Endothelial cell (in vitro differentiated cells): ENCODE measurements at places on chromosomes 2 and 18.
A peak's percentile ranks its signal among the peaks of the same experiment; 100 is the strongest.

DNA sequence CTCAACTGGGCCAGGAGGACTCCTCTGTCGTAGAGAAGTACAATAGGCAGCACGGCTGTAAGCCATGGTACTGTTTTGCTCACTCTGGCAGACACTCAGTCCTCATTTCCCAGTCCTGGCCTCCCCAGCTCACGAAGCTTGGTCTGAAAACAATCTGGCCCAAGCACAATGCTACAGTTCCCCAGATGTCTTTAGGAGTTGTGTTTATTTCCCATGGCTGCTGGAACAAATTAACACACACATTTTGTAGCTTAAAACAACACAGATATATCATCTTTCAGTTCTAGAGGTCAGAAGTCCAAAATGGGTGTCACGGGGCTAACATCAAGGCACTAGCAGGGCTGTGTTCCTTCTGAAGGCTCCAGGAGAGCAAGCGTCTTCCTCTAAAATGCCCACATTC is 13.0 kb downstream of the FABP1 start:
- no peak for DNase-seq
- H3K27me3 ChIP-seq, result peaks cover 4% of the 10 kb centered on the region
- no peak overlapping the region for H3K4me3 ChIP-seq
- no peak overlapping the region for H3K27ac ChIP-seq
- no peaks in the 10 kb centered on the region for H3K4me1 ChIP-seq

- H3K27ac ChIP-seq, result no peak overlapping the region
- peaks cover 10% of the 10 kb centered on the region for H3K4me1 ChIP-seq
- H3K4me3 ChIP-seq, result no peak overlapping the region
- no peak for DNase-seq
- H3K36me3 ChIP-seq, result no peaks in the 10 kb centered on the region
These were observed 237.5 kb downstream of the NOL4 start for GRCh38 chr18:33987206-33987605.

- peaks cover 3% of the 10 kb centered on the region for H3K36me3 ChIP-seq
- H3K4me3 ChIP-seq, result no peak overlapping the region
- peaks cover 4% of the 10 kb centered on the region for H3K27me3 ChIP-seq
- H3K4me1 ChIP-seq, result peaks cover 49% of the 10 kb centered on the region
- no peak for DNase-seq
These were observed 62.6 kb downstream of the STPG4 start for GRCh38 chr2:47092465-47092864.

GRCh38 chr2:29894822-29895614 is 26.4 kb downstream of the ALK start:
- no peak overlapping the region for H3K4me3 ChIP-seq
- H3K27me3 ChIP-seq, result no peaks in the 10 kb centered on the region
- H3K27ac ChIP-seq, result no peak overlapping the region
- no peaks in the 10 kb centered on the region for H3K4me1 ChIP-seq

GRCh38 chr2:201180010-201180409 is 2.9 kb upstream of the CASP10 start:
- no peak overlapping the region for H3K27ac ChIP-seq
- no peak for DNase-seq
- H3K4me1 ChIP-seq, result peaks cover 14% of the 10 kb centered on the region
- peaks cover 18% of the 10 kb centered on the region for H3K36me3 ChIP-seq
- H3K27me3 ChIP-seq, result peaks cover 10% of the 10 kb centered on the region

- no peak for DNase-seq
- no peak overlapping the region for H3K4me3 ChIP-seq
- H3K27ac ChIP-seq, result no peak overlapping the region
- peaks cover 4% of the 10 kb centered on the region for H3K4me1 ChIP-seq
- H3K36me3 ChIP-seq, result peaks cover 15% of the 10 kb centered on the region
These were observed 64.8 kb downstream of the ARMC9 start for GRCh38 chr2:231263118-231263831.

DNA sequence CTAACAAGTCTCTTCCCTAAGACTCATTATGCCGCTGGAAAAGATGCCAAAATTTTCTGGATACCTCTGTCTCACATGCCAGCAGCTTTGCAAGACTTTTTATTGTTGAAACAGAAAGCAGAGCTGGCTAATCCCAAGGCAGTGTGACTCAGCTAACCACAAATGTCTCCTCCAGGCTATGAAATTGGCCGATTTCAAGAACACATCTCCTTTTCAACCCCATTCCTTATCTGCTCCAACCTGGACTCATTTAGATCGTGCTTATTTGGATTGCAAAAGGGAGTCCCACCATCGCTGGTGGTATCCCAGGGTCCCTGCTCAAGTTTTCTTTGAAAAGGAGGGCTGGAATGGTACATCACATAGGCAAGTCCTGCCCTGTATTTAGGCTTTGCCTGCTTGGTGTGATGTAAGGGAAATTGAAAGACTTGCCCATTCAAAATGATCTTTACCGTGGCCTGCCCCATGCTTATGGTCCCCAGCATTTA is 26.3 kb downstream of the DHRS9 start:
- H3K36me3 ChIP-seq, result no peaks in the 10 kb centered on the region
- H3K4me3 ChIP-seq, result no peak overlapping the region
- peaks cover 4% of the 10 kb centered on the region for H3K27me3 ChIP-seq
- peaks cover 3% of the 10 kb centered on the region for H3K4me1 ChIP-seq
- H3K27ac ChIP-seq, result no peak overlapping the region

DNA sequence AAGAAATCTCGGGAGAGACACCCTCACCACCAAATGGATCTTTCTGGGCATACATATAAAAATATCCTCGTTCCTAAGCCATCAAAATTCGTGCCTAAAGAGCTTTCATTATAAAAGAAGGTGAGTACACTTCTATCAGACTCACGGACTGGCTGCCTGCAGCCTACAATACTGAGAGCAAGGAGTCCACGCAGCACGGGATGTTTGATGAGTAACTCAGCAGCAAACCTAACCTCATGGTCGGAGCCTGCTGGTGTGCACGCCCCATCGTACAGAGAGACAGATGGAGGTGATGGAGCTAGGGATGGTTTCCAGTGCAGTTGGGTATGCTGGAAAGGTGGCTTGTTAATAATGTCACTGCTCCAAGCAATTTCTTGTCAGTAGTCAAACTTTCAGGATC is 256.2 kb downstream of the FIGN start:
- no peaks in the 10 kb centered on the region for H3K27me3 ChIP-seq
- H3K36me3 ChIP-seq, result no peaks in the 10 kb centered on the region
- H3K4me1 ChIP-seq, result peaks cover 11% of the 10 kb centered on the region
- no peak overlapping the region for H3K4me3 ChIP-seq

- no peak overlapping the region for H3K27ac ChIP-seq
- no peak overlapping the region for H3K4me3 ChIP-seq
- H3K4me1 ChIP-seq, result no peaks in the 10 kb centered on the region
- no peaks in the 10 kb centered on the region for H3K36me3 ChIP-seq
- peaks cover 3% of the 10 kb centered on the region for H3K27me3 ChIP-seq
- DNase-seq, result no peak
These were observed 124.2 kb upstream of the CCDC68 start for GRCh38 chr18:55083461-55083860.

DNA sequence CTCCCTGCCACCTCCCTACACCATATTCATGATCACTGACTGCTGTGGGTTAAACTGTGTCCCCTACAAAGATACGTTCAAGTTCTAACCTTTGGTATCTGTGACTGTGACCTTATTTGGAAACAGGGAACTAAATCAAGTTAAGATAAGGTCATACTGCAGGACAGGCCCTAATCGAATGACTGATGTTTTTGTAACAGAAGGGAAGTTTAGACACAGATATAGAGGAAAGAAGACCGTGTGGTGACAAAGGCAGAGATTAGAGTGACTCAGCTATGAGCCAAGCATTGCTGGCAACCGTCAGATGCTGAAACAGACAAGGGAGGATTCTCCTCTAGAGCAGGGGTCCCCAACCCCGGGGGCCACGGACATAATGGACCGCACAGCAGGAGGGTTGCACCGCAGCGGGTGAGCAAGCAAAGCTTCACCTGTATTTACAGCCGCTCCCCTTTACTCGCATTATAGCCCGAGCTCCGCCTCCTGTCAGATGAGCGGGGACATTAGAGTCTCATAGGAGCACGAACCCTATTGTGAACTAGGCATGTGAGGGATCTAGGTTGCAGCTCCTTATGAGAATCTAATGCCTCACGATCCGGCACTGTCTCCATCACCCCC is 28.9 kb upstream of the RNF152 start:
- H3K4me1 ChIP-seq, result no peaks in the 10 kb centered on the region
- no peak overlapping the region for H3K4me3 ChIP-seq
- no peak overlapping the region for H3K27ac ChIP-seq
- H3K27me3 ChIP-seq, result no peaks in the 10 kb centered on the region
- no peaks in the 10 kb centered on the region for H3K36me3 ChIP-seq
- DNase-seq, result no peak

GRCh38 chr2:118274841-118275510 is 186.7 kb downstream of the INSIG2 start:
- no peak for DNase-seq
- no peak overlapping the region for H3K27ac ChIP-seq
- no peaks in the 10 kb centered on the region for H3K27me3 ChIP-seq

DNA sequence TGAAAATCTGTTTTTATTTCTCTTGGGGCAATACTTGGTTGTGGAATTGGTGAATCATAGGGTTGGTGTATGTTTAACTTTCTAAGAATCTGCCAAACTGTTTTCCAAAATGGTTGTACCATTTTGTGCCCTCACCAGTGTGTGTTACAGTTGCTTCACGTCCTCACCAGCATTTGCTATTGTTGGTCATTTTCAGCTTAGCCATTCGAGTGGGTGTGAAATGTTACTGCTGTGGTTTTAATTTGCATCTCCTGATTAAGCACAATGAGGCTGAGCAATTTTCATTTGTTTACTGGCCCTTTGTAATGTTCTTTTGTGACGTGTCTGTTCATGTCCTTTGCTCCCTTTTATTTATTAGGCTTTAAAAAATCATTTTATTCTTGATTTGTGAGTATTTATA is 49.7 kb downstream of the FOSL2 start:
- H3K27ac ChIP-seq, result no peak overlapping the region
- no peaks in the 10 kb centered on the region for H3K36me3 ChIP-seq
- no peaks in the 10 kb centered on the region for H3K4me1 ChIP-seq
- H3K4me3 ChIP-seq, result no peak overlapping the region

DNA sequence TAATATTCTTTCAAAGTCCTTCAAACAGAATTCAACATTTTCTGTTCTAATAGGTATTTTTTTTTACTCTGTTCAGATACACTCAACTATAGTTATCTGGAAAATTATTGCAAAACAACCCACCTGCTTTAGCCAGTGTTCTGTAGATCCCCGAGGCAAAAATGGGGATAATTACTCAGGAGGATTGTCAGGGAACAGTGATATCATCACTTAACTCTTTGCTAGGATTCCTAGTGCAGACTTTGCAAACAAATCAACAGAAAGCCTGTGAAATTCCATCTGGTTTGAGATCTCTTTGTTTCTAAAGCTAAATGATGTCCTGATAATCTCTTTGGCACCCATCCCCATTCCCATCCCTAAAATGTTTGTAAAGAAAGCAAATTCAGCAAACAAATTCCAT is 413.6 kb upstream of the MEIS1 start:
- H3K4me3 ChIP-seq, result no peak overlapping the region
- no peak overlapping the region for H3K27ac ChIP-seq
- H3K4me1 ChIP-seq, result peaks cover 2% of the 10 kb centered on the region
- no peaks in the 10 kb centered on the region for H3K27me3 ChIP-seq

DNA sequence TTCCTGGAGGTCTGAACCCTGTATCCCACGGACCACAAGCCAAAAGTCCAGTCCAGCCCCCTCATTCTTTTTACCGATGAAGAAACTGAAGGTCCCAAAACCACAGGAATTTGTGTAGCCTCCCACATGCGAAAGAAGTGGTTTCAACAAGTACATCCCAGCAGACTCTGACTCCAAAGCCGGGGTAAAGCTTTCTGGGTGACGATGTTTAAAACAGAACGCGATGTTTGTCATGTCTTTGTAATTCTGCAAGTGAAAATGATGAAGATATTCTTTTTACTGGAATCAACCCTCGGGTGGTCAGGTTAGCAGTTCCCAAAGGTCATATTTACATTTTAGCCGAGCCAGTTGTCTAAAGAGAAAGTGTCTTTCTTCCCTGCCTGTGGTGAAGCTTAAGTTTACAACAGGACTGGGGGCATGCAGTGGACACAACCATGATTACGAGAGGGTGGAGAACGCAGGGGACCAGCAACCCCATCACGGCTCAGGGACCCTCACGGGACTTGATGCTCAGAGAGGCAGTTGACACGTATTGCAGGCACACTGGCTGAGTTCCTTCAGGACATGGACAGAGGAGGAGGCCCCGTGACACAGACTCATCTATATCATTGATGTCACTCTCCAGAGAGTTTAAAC is 17.8 kb upstream of the TMEM131 start:
- H3K4me1 ChIP-seq, result no peaks in the 10 kb centered on the region
- no peaks in the 10 kb centered on the region for H3K36me3 ChIP-seq
- H3K27me3 ChIP-seq, result no peaks in the 10 kb centered on the region
- DNase-seq, result no peak

DNA sequence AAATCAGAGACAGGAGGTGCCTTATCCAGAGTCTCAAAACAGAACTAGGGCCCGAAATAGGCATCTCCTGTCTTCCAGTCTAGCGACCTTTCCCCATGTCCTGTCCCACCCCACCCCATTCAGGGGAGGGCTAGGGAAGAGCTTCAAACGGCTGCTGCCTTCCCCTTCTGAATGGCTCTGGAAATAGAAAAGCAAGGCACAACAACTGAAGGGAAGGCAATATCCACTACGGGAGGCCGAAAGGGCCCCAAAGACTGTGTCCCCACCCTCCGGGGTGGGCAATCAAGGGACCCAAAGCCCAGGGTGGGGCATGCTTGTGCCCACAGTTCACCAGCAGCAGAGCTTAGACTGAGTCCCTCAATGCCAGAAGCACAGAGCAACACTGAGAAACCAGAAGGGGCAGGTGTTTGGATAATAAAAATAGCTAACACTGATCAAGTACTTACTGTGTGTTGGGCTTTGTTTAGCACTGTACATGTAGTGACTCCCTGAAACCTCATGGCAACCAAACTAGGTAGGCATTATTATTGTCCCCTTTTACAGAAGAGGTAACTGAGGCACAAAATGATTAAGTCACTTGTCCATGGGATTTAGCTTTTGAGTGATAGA is 38.5 kb downstream of the CYRIA start:
- DNase-seq, result no peak
- peaks cover 10% of the 10 kb centered on the region for H3K27me3 ChIP-seq
- H3K4me1 ChIP-seq, result peaks cover 87% of the 10 kb centered on the region
- no peak overlapping the region for H3K4me3 ChIP-seq
- H3K27ac ChIP-seq, result peak overlapping the region; percentile 96

GRCh38 chr2:26674771-26675170 is 17.8 kb upstream of the KCNK3 start:
- H3K4me3 ChIP-seq, result no peak overlapping the region
- no peaks in the 10 kb centered on the region for H3K36me3 ChIP-seq
- peaks cover 10% of the 10 kb centered on the region for H3K27me3 ChIP-seq
- no peak overlapping the region for H3K27ac ChIP-seq
- no peak for DNase-seq

DNA sequence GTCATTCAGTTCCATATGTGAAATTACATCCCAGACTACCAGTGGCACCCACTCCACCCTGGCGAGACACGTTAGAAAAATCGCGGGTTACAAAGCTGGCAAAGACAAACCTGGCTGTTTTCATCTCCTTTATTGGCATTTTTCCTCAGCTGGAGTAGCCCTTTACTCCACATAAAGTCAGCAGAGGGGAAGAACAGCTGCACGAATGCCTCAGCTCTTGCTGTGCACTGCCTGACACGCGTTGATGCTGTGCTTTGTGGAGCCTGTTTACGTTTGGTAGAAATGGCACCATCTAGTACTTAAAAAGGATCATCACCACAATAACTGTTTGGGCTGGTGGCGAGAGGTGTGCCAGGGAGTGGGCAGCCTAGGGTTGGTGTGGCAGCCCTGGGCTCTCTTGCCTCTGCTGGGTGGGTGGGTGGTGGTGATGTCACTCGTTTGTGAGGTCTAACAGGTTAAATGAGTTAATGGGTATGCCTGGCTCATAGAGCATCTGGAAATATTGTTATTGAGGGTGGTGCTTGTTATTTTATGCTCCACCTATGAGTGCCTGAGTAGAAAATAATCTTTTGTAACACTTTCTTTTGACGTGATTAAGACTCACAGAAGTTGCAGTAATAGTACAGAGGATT is 16.4 kb downstream of the FARP2 start:
- no peak overlapping the region for H3K4me3 ChIP-seq
- H3K4me1 ChIP-seq, result no peaks in the 10 kb centered on the region
- no peaks in the 10 kb centered on the region for H3K36me3 ChIP-seq
- peaks cover 1% of the 10 kb centered on the region for H3K27me3 ChIP-seq
